Activated T-cell treated with anti-CD3 and anti-CD28 coated beads, Interleukin-2, amount 50 U/mL, for 24 hours (primary cell): ENCODE measurements at places on chromosomes 7 and 10.
A peak's percentile ranks its signal among the peaks of the same experiment; 100 is the strongest.

DNA sequence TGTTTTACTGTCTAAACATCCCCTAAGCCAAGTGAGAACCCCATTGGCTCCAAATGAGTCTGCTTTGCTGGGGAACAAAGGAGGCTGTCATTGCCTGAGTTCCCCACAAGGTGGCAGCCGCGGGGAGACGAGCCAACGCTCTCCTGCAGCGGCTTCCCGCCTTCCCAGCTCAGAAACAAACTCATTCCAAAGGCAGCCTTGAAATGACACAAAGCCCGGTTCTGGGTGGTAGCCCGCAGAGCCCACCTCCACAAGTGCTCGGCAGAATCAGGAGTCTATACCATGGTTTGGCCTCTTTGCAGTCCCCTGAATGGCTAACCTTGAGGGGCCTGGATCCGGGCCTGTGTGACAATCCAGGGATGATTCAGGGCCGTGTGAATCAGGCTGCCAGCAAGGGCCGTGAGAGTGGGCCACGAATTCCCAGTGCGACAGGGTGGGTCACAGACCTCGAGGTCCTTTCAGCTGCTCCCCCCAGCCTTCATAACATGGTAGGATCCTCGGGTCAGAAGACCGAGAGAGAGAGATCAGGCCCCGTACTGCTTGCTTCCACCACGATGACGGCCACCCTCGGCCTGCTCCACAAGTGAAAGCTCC, 79.7 kb downstream of the DLG5 start:
- H3K4me3 ChIP-seq, result no peak overlapping the region
- H3K36me3 ChIP-seq, result no peaks in the 10 kb centered on the region
- H3K4me1 ChIP-seq, result peaks cover 2% of the 10 kb centered on the region
- DNase-seq, result peak; percentile 77
- no peaks in the 10 kb centered on the region for H3K27me3 ChIP-seq

- H3K4me1 ChIP-seq, result peaks cover 2% of the 10 kb centered on the region
- peaks cover 18% of the 10 kb centered on the region for H3K27me3 ChIP-seq
- H3K36me3 ChIP-seq, result no peaks in the 10 kb centered on the region
- H3K4me3 ChIP-seq, result no peak overlapping the region
These were observed 169.0 kb downstream of the CREB5 start for GRCh38 chr7:28581351-28581750.

- no peak for DNase-seq
- H3K4me1 ChIP-seq, result peaks cover 2% of the 10 kb centered on the region
- H3K36me3 ChIP-seq, result no peaks in the 10 kb centered on the region
These were observed 14.7 kb upstream of the TMEM106B start for GRCh38 chr7:12196386-12196785.

DNA sequence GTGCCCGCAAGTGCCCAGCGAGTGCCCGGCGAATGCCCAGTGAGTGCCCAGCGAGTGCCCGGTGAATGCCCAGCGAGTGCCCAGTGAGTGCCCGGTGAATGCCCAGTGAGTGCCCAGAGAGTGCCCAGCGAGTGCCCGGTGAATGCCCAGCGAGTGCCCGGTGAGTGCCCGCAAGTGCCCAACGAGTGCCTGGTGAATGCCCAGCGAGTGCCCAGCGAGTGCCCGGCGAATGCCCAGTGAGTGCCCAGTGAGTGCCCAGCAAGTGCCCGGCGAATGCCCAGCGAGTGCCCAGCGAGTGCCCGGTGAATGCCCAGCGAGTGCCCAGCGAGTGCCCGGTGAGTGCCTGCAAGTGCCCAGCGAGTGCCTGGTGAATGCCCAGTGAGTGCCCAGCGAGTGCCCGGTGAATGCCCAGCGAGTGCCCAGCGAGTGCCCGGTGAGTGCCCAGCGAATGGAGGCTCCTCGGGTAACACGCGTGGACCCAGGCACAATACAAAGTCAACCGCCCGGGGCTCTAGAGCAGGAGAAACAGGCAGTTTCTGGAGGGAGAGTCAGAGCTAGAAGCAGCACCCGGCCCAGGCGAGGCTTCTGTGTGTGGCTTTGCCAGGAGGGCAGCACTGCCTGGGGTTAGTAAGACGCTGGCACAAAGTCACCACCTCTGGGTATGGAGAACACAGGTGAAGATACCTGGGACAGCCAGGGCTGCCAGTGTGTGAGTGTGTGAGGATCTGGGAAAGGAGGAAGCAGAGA, 38.2 kb upstream of the CFAP46 start:
- H3K4me3 ChIP-seq, result no peak overlapping the region
- DNase-seq, result no peak
- peaks cover 12% of the 10 kb centered on the region for H3K27me3 ChIP-seq
- no peaks in the 10 kb centered on the region for H3K4me1 ChIP-seq

DNA sequence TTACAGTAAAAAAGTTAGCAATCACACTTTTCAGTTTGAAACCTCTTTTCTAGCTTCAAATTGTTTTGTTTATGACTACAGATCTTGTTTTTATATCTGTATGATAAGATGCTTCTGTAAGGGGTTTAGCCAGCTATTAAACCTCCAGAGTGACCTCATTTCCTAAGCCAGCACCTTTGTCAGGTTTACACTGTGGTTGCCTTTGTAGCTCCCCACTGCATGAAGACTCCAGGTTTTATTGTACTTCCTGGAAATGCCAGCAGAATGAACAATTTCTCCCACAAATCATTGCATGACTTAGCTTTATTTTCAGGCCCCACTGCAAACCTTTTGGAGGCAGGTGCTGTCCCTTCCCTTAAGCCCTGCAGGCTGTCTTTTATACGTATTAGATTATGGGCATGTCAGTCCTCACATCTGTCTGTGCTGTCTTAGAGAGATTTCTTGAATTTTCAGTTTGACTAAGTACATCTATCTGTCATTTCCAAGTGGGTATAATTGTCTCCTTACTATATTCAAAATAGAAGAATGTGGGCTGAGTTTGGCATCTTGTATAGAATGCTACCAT, 8.2 kb upstream of the AGR3 start:
- peaks cover 3% of the 10 kb centered on the region for H3K27me3 ChIP-seq
- H3K4me3 ChIP-seq, result no peak overlapping the region
- peaks cover 23% of the 10 kb centered on the region for H3K4me1 ChIP-seq
- peak overlapping the region; percentile 46 for H3K27ac ChIP-seq
- H3K36me3 ChIP-seq, result no peaks in the 10 kb centered on the region
- no peak for DNase-seq

GRCh38 chr7:31204071-31204470, 136.5 kb downstream of the NEUROD6 start:
- H3K27ac ChIP-seq, result no peak overlapping the region
- DNase-seq, result no peak
- H3K36me3 ChIP-seq, result no peaks in the 10 kb centered on the region

- no peaks in the 10 kb centered on the region for H3K36me3 ChIP-seq
- no peak overlapping the region for H3K27ac ChIP-seq
- no peak for DNase-seq
These were observed 25.4 kb downstream of the TBATA start for GRCh38 chr10:70759781-70760180.

DNA sequence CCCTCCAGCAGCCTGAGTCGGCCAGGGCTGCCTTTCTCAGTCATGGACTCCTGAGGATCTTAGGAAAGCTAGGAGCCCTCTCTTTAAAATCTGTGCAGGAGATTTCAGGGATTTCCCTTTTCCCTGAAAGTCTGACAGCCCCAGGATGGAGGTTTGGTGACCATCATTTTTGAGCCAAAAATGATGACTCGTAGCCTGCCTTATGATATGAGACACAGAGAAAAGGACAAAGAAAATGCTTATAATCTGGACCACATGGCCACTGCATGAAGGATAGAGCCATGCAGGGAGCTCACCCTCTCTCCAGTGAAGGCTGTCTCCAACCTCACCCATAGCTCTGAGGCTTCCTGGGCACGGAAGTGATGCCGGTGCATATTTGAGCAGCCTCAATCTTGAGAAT, 106.6 kb upstream of the CHST15 start:
- no peaks in the 10 kb centered on the region for H3K36me3 ChIP-seq
- peaks cover 7% of the 10 kb centered on the region for H3K27me3 ChIP-seq
- DNase-seq, result no peak
- H3K4me3 ChIP-seq, result no peak overlapping the region

GRCh38 chr7:122544463-122544862, 154.5 kb downstream of the RNF133 start:
- DNase-seq, result no peak
- H3K36me3 ChIP-seq, result no peaks in the 10 kb centered on the region
- no peak overlapping the region for H3K4me3 ChIP-seq
- no peak overlapping the region for H3K27ac ChIP-seq
- no peaks in the 10 kb centered on the region for H3K27me3 ChIP-seq

- H3K27ac ChIP-seq, result no peak overlapping the region
- no peak overlapping the region for H3K4me3 ChIP-seq
- no peak for DNase-seq
- H3K27me3 ChIP-seq, result peaks cover 2% of the 10 kb centered on the region
These were observed 124.2 kb upstream of the ABCB5 start for GRCh38 chr7:20491284-20491683.

GRCh38 chr10:102639537-102639936, 4.7 kb upstream of the TRIM8 start:
- H3K4me3 ChIP-seq, result no peak overlapping the region
- H3K27ac ChIP-seq, result no peak overlapping the region
- peaks cover 26% of the 10 kb centered on the region for H3K4me1 ChIP-seq
- H3K27me3 ChIP-seq, result no peaks in the 10 kb centered on the region
- peaks cover under 1% of the 10 kb centered on the region for H3K36me3 ChIP-seq
- no peak for DNase-seq

DNA sequence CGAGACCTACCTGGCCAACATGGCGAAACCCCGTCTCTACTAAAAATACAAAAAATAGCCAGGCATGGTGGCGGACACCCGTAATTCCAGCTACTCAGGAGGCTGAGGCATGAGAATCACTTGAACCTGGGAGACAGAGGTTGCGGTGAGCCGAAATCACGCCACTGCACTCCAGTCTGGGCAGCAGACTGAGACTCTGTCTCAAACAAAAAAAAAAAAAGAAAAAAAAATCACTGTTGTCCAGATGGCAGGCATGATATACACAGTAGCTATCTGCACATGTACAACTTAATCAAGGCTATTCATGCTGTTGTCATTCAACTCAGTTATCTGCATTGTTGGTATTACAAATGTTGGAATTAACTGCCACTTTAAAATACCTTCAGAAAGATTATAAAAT, 55.3 kb downstream of the BRAF start:
- H3K27me3 ChIP-seq, result no peaks in the 10 kb centered on the region
- no peak overlapping the region for H3K27ac ChIP-seq
- H3K36me3 ChIP-seq, result peaks cover 22% of the 10 kb centered on the region
- no peak for DNase-seq
- peaks cover 54% of the 10 kb centered on the region for H3K4me1 ChIP-seq
- H3K4me3 ChIP-seq, result no peak overlapping the region

DNA sequence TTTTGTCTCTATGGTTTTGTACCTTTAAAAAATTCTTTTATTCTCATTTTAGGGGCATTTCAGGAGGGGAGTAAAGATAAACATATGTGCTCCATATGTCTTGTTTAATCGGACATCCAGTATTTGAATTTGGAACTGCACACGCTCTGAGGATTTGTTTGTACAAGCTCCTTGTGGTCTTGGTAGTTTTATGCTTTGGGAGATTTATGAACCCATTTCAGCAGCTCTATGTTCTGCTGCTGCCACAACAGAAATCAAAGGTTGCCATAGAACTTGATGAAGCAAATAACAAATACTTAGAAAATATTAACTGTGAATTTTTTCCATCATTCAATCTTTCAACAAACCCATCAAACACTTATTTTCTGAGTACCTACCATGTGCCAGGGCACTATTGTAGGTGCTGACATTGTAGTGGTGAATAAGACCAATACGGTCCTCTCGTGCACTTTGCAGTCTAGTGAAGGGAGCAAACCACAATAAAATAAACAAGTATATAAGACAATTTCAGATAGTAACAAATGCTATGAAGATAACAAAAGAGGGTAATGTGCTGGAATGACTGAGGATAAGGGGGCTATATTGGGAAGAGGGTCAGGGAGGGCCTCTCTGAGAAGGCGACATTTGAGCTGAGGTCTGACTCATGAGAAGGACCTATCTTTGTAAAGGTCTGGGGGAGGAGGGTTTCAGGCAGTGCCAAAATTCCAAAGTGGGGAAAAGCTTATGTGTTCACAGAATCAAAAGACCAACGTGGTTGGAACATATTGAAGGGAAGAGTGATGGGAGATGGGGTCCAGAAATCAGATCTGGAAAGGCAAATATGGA, 30.4 kb downstream of the MYPN start:
- H3K4me3 ChIP-seq, result no peak overlapping the region
- H3K4me1 ChIP-seq, result no peaks in the 10 kb centered on the region
- H3K27me3 ChIP-seq, result peaks cover 16% of the 10 kb centered on the region
- no peak overlapping the region for H3K27ac ChIP-seq

- H3K27ac ChIP-seq, result no peak overlapping the region
- H3K27me3 ChIP-seq, result no peaks in the 10 kb centered on the region
- no peaks in the 10 kb centered on the region for H3K4me1 ChIP-seq
- H3K36me3 ChIP-seq, result no peaks in the 10 kb centered on the region
- no peak overlapping the region for H3K4me3 ChIP-seq
These were observed 277.1 kb downstream of the TCERG1L start for GRCh38 chr10:131034451-131034850.

GRCh38 chr7:347644-348479, 57.9 kb downstream of the FOXL3 start:
- H3K27me3 ChIP-seq, result peaks cover 4% of the 10 kb centered on the region
- no peak overlapping the region for H3K27ac ChIP-seq

DNA sequence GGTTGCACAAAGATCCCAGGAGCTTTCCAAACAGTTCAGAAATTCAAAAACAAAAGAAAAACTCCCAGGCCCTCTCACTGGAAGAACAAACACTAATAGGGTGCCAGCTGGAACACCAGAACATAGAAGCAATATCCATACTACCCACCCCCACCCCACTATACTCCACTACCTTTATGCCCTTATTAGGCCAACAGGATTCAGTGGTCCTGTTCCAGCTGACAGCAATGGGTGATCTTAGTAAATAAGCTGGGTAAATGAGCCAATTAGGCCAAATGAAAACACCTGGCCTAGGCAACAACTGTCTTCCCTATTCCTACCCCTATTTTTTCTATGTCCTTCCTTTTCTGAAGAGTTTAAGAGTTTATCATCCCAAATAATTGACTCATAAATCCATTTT, 11.7 kb downstream of the NOC3L start:
- H3K4me3 ChIP-seq, result no peak overlapping the region
- H3K27ac ChIP-seq, result no peak overlapping the region
- no peak for DNase-seq
- no peaks in the 10 kb centered on the region for H3K27me3 ChIP-seq

DNA sequence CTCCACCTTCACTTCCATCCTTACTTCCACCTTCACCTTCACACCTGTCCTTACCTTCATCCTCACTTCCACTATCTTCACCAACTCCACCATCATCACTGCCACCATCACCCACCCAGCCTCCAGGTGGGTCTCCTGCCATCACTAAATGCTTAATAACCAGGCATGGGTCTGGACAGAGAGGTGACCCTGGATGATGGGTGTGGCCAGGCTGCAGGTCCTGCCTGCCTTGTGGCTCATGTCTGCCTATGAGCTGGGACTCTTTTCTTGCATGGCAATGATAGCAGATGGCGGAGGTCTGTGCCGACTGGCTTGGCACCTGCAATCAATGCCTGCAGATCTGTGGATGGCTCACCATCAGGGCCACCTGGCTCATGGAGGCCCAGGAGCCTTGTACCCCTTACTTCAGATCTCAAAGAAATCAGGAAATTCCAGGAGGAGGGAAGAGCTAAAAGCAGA, 60.1 kb upstream of the ELN start:
- H3K36me3 ChIP-seq, result no peaks in the 10 kb centered on the region
- no peaks in the 10 kb centered on the region for H3K27me3 ChIP-seq
- H3K4me1 ChIP-seq, result no peaks in the 10 kb centered on the region
- no peak overlapping the region for H3K4me3 ChIP-seq

GRCh38 chr7:120028636-120029035, 244.3 kb upstream of the KCND2 start:
- H3K27ac ChIP-seq, result no peak overlapping the region
- H3K27me3 ChIP-seq, result no peaks in the 10 kb centered on the region
- H3K4me1 ChIP-seq, result no peaks in the 10 kb centered on the region
- H3K4me3 ChIP-seq, result no peak overlapping the region
- DNase-seq, result no peak

GRCh38 chr7:31487476-31487875, 26.4 kb upstream of the ITPRID1 start:
- H3K4me3 ChIP-seq, result no peak overlapping the region
- H3K4me1 ChIP-seq, result no peaks in the 10 kb centered on the region
- no peaks in the 10 kb centered on the region for H3K36me3 ChIP-seq
- no peak overlapping the region for H3K27ac ChIP-seq
